LHCN-M2 (cell line): ENCODE measurements at places on chromosomes 2 and 18. TPM values are rescaled to one million over a fixed set of nuclear protein-coding genes. Genes with fewer than 3 reads are reported as not detected.
A peak's percentile ranks its signal among the peaks of the same experiment; 100 is the strongest.

The IL1B gene
- 0.06 and 0.86 TPM in 2 replicates for total RNA-seq

The ALLC gene
- total RNA-seq: not detected in 2 replicates

DNA sequence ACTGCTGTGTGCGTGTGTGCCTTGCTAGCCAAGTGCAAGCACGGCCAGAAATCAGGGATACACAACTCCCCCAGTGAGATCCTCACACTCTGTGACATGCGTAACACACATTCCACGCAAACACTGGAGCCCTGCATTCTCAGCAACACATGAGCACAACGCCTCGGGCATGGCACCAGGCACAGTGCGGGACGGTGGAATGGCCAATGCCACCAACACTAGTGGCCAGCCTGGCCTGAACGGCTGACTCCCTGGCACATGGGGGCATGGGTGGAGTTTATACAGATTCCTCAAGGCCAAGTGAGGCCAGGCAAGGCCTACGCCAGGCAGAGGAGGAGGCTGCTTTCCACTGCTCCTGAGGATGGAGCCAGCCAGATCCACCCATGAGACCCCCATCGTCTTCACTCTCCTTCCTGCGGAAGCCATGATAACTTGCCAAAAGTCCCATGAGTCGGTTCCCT lies 56.2 kb downstream of the ANKMY1 start:
- DNase-seq: no peak

DNA sequence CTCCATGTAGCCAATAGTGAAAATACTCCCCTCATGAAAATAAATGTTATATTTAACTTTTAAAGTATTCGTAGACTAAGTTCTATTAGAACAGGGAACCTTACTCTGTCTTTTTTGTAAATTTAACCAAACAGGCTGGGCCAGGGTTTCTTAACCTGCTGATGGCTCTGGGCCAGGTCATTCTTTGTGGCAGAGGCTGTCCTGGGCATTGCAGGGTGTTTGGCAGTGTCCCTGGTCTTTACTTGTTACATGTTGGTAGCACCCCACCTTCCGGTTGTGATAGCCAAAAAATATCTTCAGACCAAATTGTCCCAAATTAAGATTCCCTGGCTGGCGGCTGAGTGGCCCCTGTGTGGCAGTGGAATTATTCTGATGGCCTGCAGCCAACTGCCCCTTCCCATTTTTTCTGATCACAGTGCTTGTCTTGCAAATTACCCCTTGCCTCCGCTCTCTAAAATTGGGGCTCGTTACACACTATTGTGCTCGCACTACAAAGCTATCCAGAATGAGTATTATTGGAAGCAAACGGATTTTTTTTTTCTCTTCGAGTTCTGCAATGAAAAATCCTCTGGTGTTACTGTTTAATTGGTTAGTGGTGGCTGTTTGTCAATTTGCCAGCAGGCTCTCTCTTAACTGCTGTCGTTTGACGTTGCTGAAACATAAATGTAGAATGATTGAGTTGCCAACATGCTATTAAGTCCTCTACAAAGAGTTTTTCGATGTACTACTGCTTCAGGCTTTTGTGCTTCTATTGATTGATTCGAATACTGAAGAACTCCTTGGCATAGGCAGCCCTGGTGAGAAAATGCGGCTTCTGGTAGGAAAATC lies 216.9 kb downstream of the SH3RF3 start:
- no peak for DNase-seq

GRCh38 chr2:222296911-222297599 lies 1.7 kb downstream of the PAX3 start:
- no peak for DNase-seq

- DNase-seq: peak; percentile 98
Measured at GRCh38 chr2:71882949-71883472, 264.7 kb downstream of the CYP26B1 start.
